ENCODE measurements at places on chromosomes 5 and 9. TPM values are rescaled to one million over a fixed set of nuclear protein-coding genes. Genes with fewer than 3 reads are reported as not detected.

DNA sequence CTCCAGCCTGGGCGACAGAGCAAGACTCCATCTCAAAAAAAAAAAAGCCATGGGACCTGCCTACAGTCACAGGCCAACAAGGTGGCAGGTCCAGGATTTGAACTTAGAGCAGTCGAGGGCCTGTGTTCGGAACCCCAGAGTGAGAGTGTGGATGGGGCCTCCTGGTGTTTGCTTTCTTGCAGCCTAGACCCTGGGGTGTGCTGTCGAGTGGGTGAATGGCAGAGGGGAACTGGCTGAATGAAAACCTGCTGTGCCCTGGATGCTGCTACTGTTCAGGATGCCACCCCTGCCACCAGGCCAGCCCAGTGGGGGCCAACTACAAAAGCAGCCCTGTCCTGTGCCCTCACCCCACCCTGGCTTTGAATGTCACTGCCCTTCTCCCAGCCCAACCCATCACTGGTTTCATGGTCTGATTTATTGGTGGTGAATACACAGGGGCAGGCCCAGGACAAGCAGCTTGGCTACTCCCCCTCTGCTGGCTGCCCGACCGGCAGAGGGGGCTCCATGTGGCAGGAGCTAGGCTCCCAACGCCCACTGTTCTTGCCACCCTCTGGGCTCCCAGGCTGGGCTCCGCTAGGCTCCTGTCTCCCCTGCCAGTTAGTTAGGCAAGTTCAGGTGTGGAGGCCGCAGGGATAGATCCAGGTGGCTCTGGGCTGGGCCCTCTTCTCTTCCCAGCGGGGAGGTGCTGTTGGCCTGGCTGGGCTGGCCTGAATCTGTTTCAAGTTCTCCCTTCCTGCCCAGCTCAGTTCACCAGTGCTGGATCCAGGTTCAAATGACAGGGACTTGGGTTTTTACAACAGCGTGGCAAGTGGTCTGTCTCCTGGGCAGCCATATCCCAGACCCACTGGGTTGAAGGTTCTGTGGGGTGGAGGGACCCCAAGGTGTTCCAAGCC is 12.2 kb downstream of the FPGS start:
- no peak for DNase-seq

DNA sequence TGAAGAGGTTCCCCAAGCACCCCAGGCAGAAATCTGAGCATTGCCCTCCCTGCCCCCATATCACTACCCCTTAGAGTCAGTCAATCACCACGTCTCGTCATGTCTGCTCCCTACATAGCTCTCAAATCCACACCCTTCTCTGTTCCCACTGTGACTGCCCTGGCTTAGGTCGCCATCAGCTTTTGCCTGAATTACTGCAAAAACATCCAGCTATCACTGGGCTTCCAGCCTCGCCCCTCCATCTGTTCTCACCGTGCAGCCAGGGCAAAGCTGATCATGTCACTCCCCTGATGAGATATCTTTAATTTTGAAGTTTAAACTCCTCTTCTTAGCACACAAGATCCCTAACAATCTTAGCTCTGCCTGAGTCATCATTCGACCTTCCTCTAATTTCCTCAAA is 89.6 kb upstream of the TBC1D2 start:
- DNase-seq: no peak

DNA sequence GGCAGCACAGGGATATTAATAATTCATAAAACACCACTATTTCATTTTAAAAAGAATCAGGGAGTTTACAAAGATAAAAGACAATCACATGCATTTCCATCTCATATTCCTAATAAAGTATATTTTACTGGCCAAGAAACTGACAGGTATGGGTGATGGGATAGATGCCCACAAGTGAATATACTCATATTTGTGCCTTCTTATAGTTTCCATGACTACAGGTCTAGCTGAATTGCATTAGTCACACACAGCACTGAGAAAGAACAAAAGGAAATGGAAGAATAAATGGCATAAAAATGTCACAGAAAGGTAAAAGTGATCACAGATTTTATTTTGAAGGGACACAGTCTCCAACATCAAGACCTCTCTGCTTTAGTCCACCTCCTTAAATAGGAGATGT is 193.5 kb downstream of the PLK2 start:
- no peak for DNase-seq

DNA sequence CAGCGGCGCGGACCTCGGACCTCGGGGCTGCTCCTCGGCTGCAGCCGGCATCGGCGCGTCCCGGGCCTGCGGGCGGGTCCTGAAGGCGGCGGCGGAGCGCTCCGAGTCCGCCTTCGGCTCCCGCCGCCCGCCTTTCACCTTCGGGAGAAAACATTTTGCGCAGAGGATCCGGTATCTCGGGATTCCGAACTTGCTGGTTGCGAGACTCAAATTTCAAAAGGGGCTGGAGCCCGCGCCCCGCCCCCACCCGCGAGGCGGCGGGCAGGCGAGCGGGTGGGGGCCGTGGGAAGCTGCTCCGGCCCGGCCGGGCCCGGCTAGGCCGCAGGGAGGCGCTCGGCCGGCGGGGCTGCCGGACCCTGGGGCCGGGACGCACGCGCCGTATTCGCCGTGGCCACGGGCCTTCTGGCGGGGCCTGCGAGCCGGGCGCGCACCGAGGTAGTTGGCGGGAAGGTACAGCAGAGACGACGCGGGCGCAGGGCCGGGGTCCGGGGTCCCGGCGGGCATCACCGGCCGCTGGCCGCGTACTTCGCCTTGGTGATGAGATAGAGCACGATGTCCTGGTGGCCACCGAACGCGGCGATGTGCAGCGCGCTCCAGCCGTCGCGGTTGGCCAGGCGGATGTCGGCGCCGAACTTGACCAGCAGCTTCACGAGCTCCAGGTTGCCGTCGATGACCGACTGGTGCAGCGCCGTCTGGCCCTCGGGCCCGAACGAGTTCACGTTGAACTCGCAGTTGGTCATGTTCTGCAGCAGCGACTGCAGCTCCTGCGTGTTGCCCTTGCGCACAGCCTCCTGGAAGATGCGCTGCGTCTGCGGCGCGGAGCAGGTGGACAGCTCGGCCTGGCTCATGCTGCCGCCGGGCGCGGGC is 757 bp downstream of the NRARP start:
- no peak for DNase-seq

- DNase-seq: no peak
These were observed 65.4 kb downstream of the TSPAN17 start for GRCh38 chr5:176712546-176713304.

- no peak for DNase-seq
These were observed 171.4 kb downstream of the TLE1 start for GRCh38 chr9:81517954-81518353.

GRCh38 chr9:112348257-112349007 is 15.0 kb upstream of the PTBP3 start:
- DNase-seq: no peak

DNA sequence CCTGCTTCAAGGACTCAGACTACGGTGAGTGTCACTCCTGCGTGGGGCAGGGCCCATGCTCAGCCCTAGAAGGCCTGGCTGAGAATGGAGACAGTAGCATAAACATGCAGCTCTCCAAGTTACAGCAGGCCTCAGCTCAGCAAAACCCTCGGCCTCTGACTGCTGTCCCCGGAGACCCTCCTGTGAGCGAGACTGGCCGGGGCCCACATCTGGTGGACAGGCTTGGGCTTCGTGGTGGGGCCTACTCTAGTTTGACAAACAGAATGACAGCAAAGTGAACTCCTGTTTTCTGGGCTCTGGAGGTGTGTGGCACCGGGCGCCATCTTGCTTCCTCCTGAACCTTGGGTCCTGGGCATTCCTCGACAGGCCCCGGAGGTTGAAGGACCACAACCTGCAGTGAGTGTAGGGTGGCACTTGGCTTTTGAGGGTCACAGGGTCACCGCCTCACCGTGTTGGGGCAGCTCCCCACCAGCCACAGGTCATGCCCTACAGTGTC is 97.5 kb downstream of the PHF2 start:
- no peak for DNase-seq

GRCh38 chr9:77464661-77465060 is 183.5 kb downstream of the GNA14 start:
- no peak for DNase-seq

DNA sequence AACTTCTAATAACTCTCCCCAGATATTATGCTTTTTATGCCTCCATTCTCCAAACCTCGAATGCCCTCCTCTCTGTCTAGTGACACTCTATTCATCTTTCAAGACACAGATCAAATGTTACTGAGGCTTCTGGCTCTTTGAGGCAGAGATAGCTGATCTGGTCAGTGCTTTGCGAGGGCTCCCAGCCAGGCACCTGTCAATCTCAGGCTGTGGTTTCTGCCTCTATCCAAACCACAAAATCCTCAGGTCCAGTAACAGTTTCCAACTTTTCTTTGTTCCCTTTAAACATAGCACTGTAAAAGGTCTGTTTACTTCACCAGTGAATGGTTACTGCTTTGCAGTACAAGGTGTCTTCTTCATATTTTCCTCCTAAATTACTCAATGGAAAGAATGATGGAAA is 11.5 kb upstream of the STK32A start:
- no peak for DNase-seq

DNA sequence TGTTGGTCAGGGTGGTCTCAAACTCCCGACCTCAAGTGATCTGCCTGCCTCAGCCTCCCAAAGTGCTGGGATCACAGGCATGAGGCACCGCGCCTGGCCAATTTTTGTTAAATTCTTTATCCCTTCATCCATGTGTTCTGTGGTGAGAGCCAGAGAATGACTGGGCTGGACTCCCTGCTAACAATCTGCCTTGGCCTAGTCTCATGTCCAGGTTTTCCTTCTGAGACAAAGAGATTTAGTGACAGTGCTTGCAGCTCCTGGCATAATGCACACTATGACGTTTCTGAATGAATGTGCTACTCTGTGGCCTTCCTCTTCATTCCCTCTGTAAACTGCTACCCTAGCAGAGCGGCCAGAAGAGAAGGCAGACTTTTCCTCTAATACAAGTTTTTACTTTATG is 79.3 kb downstream of the FOXD1 start:
- no peak for DNase-seq

DNA sequence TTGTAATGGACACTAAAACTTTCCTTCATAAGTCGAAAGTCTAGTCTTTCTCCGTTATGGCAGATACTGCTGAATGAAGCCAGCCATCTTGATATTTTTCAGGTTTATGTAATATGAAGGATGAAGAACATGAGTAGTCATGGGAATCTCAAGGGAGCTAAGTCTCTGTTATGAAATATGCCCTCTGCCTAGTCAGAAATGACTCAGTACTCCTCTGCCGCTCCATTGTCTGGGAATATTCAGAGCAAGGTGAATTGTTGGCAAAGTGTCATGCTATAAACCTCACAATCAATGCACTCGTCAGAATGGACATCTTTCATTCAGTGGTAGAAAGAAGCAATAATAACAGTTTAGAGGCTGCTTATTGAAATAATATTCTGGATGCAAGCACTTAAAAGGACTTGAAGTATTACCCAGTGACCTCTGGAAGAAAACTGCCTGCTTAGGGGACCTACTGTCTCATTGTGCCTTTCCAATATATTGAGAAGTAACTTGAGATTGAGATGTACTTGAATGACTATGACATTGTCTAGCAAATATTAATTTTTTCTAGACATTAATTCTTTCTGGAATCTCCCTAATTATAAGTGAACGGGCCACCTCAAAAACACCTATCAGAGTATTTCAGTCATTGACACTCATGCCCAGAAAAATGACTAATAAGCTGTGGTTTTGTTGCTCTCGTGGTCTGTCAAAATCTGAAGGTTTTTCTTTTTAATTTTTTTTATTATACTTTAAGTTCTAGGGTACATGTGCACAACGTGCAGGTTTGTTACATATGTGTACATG is 1011.5 kb upstream of the ACO1 start:
- DNase-seq: no peak

DNA sequence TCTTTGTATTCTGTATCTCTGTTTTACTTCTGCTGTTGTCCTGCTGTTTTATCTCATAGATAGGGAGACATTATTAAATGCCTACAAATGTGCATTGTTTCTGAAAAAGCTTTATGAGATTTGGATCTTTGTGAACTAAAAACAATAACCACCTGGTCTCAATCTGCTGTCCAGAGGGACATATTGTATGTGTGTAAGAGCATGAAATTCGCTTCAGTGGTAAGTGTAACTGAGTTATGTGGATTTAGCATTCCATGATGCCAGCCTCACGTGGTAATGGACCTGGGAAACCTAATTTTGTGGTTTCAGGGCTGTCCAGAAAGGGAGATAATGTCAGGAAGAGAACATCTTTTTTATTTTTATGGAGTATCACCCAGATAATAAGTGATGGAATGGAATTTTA is 119.3 kb downstream of the GDNF start:
- DNase-seq: no peak

Gene ROR2
- total RNA-seq: 22.3 TPM

Gene AGXT2
- not detected for total RNA-seq

Gene ENTREP1
- total RNA-seq: 12.5 TPM
